ENCODE measurements at places on chromosomes 1 and 21.

DNA sequence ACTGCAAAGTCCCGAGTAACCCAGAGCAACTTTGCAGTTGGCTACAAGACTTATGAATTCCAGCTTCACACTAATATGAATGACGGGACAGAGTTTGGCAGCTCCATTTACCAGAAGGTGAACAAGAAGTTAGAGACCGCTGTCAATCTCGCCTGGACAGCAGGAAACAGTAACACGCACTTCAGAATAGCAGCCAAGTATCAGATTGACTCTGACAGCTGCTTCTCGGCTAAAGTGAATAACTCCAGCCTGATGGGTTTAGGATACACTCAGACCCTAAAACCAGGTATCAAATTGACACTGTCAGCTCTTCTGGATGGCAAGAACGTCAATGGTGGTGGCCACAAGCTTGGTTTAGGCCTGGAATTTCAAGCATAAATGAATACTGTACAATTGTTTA is 66.8 kb downstream of the ACBD6 start:
- DNase-seq: no peak

- DNase-seq: no peak
These were observed 647.9 kb downstream of the PLA2G4A start for GRCh38 chr1:187476671-187477070.

GRCh38 chr1:15100121-15100879 is 53.2 kb upstream of the TMEM51 start:
- no peak for DNase-seq

- DNase-seq: peak; percentile 44
These were observed 47.1 kb downstream of the COL6A1 start for GRCh38 chr21:46028573-46029091.

GRCh38 chr1:115327270-115327669 is 10.8 kb downstream of the NGF start:
- no peak for DNase-seq

- no peak for DNase-seq
These were observed 623.4 kb upstream of the ADAMTS5 start for GRCh38 chr21:27590271-27590670.

- DNase-seq: peak; percentile 80
These were observed 9.6 kb downstream of the CAMK2N1 start for GRCh38 chr1:20476265-20477038.

- no peak for DNase-seq
These were observed 24.4 kb downstream of the CD55 start for GRCh38 chr1:207345644-207346477.

GRCh38 chr1:97070376-97070775 is 348.8 kb downstream of the PTBP2 start:
- DNase-seq: no peak

GRCh38 chr1:213330281-213330680 is 279.2 kb downstream of the RPS6KC1 start:
- DNase-seq: no peak

DNA sequence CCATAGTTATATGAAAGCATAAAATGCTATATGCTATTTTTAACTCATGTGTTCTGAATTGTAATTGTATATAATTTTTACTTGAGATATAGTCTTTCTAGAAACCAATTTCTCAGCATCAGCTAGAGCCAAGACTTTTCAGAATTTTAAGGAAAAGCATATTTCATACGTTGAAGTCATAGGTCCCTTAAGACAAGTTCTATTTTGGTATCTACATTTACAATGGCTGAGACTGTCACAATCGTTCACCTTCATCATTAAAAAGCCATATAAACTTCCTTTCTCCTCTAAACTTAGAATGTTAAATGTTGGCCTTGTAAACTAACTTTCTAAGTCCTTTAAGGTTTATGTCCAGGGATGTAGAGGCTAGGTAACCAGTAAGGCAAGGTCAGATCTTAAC is 104.1 kb downstream of the LRRC40 start:
- no peak for DNase-seq

DNA sequence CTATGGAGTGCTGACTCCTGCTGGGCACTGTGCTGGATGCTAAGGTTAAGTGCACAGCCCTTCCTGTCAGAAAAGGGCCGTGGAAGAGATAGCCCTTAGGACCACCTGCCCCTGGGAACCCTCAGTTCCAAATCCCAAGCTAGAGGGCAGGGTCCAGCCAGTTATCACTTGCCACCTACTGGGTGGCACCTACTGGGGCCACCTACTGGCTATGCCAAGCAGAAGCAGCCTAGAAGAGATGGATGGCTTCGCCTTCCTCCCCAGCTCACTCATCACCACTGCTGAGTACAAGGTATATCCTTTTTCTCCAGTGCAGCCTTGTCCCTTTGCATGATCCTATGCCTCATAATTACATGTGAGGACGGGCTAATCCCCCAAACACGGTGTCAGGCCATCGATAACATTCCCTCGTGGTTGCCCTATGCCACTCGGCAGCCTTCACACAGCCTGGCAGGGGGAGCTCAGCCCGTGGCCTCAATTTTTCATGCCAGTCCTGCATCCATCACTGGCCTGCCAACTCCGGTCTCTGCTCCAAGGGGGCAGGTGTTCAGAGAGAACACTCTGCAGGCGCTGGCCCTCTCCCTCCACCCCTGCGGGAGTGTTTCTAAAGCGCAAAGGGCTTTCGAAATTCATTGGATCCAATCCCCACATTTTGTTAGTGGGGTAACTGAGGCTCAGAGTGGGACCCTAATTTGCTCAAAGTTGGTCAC is 49.0 kb downstream of the SYT2 start:
- DNase-seq: no peak

GRCh38 chr1:24874611-24875234 is 55.4 kb downstream of the RUNX3 start:
- no peak for DNase-seq

DNA sequence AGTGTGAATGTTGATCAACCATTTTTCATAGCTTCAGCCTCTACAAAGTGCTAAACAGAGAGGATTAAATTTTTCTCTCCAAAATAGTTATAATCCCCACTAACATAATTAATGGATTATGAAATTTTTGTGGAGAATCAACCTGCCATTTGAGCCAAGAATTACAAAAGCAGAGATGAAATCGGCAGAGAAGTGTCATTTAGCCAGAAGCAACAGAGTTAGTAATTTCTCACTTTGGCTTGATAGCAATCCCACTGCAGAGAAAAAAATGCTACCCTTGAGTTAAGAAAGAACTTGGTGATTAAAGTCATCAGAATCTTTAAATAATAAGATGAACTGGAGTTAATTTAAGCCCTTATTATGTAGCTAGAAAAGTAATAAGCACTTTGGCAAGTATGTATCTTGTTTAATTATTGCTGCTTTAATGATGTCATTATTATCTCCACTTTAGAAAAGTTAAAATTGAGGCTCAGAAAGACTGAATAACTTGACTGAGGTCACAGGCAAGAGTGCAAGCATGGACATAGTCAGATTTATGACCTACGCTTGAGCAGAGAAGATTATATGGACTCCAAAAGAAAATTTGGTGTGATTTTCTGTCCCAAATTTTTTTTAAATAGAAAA is 37.3 kb downstream of the RGS4 start:
- no peak for DNase-seq
